ENCODE measurements at places on chromosomes 2 and 18.
A peak's percentile ranks its signal among the peaks of the same experiment; 100 is the strongest.

GRCh38 chr2:185608799-185609198, 129.8 kb upstream of the FSIP2 start:
- DNase-seq: no peak

DNA sequence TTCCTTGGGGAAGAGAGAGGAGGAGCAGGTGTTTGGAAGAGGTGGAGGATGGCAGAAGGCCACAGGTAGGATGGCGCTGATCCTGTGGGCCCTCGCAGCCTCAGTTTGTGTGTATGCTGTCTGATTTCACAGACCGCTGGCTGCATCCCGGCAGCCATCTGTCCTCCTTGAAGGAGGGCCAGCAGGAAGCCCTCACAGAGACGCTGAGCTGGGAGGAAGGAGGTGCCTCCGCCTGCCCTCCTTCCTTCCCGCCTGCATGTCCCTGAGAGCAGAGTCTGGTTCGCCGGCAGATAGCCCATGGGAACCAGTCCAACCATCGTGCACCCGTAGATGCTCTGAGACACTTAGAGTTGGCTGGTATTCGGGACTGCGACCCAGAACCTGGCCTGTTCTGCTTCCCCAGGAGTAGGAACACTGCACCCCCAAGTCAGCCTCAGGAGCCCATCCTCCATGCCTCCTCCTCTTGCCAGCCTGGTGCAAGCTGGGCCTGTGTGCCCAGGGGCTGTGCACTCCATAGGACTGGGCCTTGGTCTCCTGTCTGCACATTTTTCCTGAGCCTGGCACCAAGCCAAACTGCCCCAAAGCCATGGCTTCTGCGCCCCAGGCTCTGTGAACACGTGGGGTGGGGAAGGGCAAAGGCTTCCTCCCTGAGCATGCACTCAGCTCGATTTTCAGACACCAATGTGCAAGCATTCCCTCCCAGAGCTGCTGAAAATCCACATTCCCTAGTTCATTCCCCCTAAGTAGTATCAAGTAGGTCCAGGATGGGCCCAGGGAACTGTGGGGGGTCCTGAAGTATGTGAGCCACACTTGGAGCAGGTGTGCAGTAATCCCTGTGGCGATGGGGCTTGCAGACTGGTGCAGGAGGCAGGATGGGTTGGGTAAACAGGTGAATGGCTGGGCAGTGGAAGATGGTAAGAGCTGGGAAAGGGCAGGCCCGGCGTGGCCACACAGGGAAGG, 115.6 kb downstream of the SEPTIN10 start:
- DNase-seq: no peak

- no peak for DNase-seq
Measured at GRCh38 chr2:24690524-24690923, 102.7 kb downstream of the PTRHD1 start.

DNA sequence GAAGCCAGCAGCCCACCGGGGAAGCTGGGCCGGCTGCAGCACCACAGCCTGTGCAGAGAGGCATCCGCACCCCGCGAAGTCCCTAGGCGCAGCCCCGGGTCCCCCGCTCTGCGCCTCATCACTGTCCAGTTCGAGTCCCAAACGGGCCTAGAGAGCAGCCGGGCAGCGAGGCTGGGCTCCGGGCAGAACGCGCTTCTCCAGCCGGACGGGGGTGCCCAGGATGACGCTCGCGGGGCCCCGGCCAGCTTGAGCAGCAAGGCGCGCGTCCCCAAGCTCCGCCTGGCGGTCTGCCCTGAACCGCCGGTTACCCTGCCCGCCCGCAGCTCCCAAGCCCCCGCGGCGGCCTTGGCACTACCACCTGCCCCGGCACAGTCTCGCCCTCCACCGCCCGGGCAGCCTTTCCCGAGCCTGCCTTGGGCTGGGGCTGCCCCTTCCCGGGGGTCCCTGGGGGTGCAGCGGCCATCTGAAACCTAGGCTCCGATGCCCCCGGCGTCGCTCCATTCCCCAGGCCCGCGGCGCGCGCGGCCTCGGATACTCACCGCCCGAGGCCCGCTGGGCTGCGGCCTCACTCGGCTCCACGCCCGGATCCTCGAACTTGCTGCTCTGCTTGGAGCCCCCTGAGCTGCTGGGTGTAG, 591 bp downstream of the SLC16A14 start:
- peak; percentile 23 for DNase-seq

DNA sequence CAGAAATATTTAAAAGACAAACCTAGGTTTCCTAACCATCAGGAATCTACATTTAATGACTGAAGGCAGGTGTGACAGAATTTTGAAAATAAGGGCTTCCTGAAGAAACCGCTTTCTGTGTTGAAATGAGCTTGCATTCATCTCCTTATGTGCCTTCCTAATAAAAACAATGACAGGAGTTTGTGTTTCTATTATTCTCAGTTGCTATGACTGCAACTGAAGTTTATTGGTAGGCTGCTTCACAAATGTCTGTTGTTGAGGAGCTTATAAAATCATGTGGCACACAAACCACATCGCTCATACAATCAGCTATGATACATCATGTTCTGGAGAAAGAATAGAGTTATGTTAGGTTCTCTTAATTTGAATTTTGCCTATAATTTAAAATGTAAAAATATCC, 362.7 kb upstream of the SLC8A1 start:
- no peak for DNase-seq

DNA sequence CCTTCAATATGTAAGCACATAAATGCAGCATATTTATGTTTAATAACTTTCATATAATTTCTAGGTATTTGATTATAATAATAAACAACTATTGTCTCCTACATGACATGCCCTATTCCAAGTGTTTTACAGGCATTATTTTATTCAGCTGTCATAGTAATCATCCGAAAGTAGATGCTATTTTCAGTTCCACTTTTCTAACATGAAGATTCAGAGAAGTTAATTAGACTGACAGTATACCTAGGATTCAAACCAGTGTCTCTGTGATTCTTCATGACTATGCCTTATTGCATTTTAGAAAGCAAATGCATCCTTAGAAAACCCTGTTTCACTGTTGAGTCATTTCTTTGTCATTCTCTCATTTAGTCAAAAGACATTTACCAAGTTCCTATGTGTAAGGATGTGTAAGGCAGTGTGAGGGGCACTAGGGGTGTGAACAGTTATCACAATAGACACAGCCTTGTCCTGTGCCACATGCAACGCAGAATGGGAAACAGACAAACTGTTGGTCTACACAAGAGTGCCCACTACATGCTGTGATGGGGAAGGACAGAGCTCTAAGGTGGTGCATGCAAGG, 79.8 kb downstream of the DTNA start:
- no peak for DNase-seq

All from stimulated activated CD8-positive, alpha-beta memory T cell treated with anti-CD3 and anti-CD28 coated beads, Interleukin-15, amount 100 ng/mL, for 4 hours (primary cell).